ENCODE measurements at places on chromosomes 5 and 9. TPM values are rescaled to one million over a fixed set of nuclear protein-coding genes. Genes with fewer than 3 reads are reported as not detected.

Gene ROPN1L
- 1.9 TPM for total RNA-seq

Gene SPINK4
- not detected for total RNA-seq

Gene ENTPD2
- total RNA-seq, result 0.16 TPM

Gene GABRA1
- 18.2 TPM for total RNA-seq

Gene SYK
- 1.9 TPM for total RNA-seq

Gene RIGI
- 10.9 TPM for total RNA-seq

Gene SLC22A4
- total RNA-seq, result 1.6 TPM

Gene BARHL1
- total RNA-seq, result not detected

Gene TICAM2
- total RNA-seq, result 0.94 TPM

Gene FGFR4
- 1.6 TPM for total RNA-seq

Gene SPATA24
- 3.6 TPM for total RNA-seq

Gene ANKRD18B
- total RNA-seq, result 1.1 TPM

Gene DELE1
- 39.0 TPM for total RNA-seq

Gene FBXO38
- total RNA-seq, result 77.5 TPM

Gene PTCH1
- 8.3 TPM for total RNA-seq

Gene EQTN
- total RNA-seq, result 1.6 TPM

Gene PCDHGA11
- total RNA-seq, result 16.4 TPM

Gene LURAP1L
- 0.94 TPM for total RNA-seq

Gene SLC45A2
- total RNA-seq, result 0.16 TPM

Gene SLC2A6
- 17.2 TPM for total RNA-seq

Gene CCNJL
- total RNA-seq, result 0.78 TPM

Gene CATSPER3
- total RNA-seq, result 1.2 TPM

Gene IL4
- total RNA-seq, result not detected

Gene MEIKIN
- total RNA-seq, result 1.7 TPM

Gene CD274
- 0.62 TPM for total RNA-seq

Gene PRRC1
- 57.2 TPM for total RNA-seq

Gene OMD
- total RNA-seq, result 2.5 TPM

Gene PTPRD
- total RNA-seq, result 336 TPM

Gene ZBED3
- 2.2 TPM for total RNA-seq

Gene SLC28A3
- not detected for total RNA-seq

Gene CDKN2B-AS1
- 0.62 TPM for total RNA-seq

Gene PTTG1
- 10.8 TPM for total RNA-seq

Gene PCDHGC5
- 6.2 TPM for total RNA-seq

All from occipital lobe (tissue), 3 donors.